ENCODE measurements at places on chromosomes 3 and 15. TPM values are rescaled to one million over a fixed set of nuclear protein-coding genes. Genes with fewer than 3 reads are reported as not detected.

DNA sequence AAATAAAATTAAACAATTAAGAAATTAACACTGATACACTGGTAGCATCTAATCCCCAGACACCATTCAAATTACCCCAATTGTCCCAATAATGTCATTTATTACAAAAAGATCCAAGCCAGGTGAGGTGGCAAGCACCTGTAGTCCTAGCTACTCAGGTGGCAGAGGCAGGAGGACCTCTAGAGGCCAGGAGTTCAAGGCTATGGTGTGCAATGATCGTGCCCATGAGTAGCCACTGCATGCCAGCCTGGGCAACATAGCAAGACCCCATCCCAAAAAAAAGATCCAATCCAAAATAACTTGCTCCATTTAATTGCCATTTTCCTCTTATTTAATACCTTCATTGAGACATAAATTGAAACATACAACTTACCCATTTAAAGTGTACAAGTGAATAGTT, 17.8 kb downstream of the CSTA start:
- DNase-seq = no peak

DNA sequence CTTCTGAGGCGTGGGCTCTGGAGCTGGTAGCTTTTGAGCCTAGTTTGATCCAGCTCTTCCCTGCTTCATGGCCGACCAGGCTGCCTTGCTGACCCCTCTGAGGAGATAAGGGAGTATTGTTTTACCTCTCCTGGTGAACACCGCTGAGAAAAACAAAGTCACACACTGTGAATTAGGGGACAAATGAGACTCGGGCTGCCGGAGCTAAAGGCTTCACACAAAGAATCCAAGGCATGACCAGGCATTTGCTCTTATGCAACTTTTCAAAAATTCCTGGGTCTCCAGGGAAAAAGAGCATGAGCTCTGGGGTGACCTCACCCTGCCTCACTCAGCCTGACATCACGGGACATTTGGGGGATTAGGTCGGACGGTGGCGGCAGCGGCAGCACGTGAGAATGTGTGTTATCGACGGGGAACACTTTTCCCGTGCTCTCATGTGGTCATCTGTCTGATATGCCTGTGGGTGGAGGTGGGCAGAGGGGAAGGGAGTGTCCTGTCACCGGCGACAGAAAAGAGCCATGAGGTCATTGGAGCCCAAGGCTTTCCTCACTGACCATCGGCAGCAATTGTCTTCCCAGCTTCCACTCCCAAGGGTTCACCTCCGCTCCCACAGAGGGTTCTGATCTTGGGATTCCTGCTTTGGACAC, 61.0 kb downstream of the TMEM44 start:
- DNase-seq = peak; percentile 58

- no peak for DNase-seq
Measured at GRCh38 chr15:50138391-50138790, 19.4 kb upstream of the ATP8B4 start.

- DNase-seq = no peak
Measured at GRCh38 chr3:158568784-158569183, 2.2 kb upstream of the MLF1 start.

DNA sequence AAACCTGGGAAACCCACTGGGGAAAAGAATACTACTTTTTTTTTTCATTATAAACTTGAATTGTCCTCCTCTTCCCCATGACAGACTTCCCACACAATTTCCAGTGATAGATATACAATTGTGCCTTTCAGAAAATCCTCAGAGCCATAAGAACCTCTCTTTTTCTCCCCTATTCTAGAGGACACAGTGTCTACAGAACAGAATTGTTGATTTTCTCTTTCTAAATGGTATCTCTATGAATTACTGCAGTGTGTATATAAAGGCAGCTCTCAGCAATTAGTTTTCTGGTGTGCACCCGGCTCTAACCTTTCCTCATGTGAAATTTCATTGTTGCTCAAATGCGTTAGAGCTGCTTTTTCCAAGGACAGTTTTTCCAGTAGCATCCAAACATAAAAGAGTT, 430.1 kb downstream of the TUSC7 start:
- no peak for DNase-seq

- no peak for DNase-seq
Measured at GRCh38 chr3:168248383-168249204, 152.9 kb upstream of the GOLIM4 start.

GRCh38 chr3:7144697-7145308, 283.9 kb downstream of the GRM7 start:
- DNase-seq = no peak

DNA sequence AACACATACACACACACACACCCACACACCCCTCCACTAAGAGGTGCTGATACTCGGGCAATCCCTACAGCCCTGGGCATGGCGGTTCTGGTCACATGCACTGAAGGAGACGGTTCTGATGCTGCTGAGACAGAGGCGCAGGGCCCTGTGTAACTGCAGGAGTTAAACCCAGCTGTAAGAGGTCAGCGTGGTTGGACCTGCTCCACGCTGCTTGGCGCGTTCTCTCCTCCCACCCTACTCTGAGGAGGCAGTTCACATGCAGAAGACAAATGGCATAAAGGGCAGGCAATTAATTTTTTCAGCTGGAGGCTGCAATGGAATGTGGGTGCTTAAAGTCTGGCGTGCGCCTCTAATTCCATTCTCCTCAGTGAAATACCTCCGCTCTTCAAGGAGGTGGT, 35.2 kb downstream of the GRK7 start:
- DNase-seq = no peak

The ARHGAP31 gene
- total RNA-seq = 40.5 TPM

GRCh38 chr15:65051266-65051665, 6.1 kb downstream of the SLC51B start:
- DNase-seq = no peak

The B3GALNT1 gene
- total RNA-seq = 21.6 TPM

GRCh38 chr15:45715528-45715927, 80.7 kb downstream of the SQOR start:
- DNase-seq = no peak

GRCh38 chr3:8629151-8630021, 15.2 kb downstream of the SSUH2 start:
- DNase-seq = peak; percentile 25

DNA sequence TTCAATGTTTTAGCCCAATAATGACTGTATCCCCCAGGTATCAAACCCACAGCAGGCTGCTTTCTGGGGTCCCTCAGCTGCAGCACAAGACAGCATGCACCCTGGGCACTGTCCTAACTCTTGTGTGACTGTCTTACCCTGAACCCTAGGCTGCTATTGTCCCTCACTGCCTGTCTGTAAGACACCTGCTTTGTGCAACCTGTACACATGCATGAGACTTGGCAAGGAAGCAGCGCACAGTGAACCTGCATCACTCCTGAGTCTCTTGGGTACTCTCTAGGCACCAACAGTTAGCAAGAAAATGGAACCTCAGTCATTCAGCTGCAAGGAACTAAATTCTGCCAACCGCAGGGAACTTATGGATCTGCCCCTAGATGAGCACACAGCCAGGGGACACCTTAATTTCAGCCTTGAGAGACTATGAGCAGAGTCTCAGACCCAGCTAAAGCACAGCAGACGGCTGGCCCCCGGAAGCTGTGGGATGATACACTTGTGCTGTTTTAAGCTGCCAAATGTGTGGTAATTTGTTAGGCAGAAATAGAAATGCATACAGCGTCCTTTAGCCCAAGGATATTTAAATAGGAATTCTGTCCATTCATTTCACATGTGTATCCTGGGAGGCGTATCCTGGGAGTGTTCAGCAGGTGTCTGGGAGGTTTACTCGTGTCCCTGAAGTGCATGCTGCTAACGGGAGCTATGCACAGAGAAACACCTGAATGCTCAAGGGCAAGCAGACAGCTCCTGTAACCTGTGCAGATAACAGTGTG, 223.8 kb downstream of the KLF13 start:
- no peak for DNase-seq

- no peak for DNase-seq
Measured at GRCh38 chr3:52213901-52214300, 11.5 kb downstream of the TLR9 start.

GRCh38 chr3:135970506-135971116, 5.1 kb downstream of the PPP2R3A start:
- DNase-seq = no peak

GRCh38 chr3:61979638-61980037, 393.7 kb downstream of the FEZF2 start:
- no peak for DNase-seq

The LRRC3B gene
- not detected for total RNA-seq

GRCh38 chr3:67123914-67124313, 125.8 kb downstream of the KBTBD8 start:
- no peak for DNase-seq

The ADAMTS7 gene
- total RNA-seq = 17.7 TPM

DNA sequence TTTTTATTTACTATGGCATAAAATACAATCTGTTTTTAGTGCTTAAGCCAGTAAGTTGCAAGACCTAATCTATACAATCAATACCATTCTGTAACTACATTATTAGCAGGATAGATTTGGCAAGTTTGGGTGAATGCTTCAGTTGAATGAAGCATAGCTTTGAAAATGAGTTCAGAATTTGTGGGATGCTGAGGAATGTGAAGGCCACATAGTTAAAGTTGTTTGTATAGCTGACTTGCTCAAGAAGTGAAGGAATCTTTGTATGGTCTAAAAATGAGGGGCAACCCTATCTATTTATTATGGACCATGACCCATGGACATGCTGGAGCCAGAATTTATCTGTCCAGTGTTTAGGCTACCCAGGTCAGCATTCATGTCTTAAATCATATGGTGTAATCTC, 58.5 kb downstream of the CRYBG3 start:
- no peak for DNase-seq

The DPPA2 gene
- total RNA-seq = not detected

The SCG5 gene
- not detected for total RNA-seq

- DNase-seq = no peak
Measured at GRCh38 chr3:196706731-196707130, 5.3 kb downstream of the CEP19 start.

DNA sequence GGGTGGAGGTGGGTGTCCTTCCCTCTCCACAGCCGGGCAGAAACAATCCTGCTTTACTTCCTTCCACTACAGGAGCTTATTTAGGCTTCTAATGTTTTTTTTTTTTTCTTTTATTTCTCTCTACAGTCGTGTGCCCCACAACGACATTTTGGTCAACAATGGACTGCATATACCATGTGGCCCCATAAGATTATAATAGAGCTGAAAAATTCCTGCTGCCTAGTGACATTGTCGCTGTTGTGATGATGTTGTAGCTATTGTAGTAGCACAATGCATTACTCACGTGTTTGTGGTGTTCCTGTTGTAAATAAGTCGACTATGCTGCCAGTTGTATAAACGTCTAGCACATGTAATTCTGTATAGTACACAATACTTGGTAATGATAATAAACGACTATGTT, 153.7 kb downstream of the IL20RB start:
- no peak for DNase-seq

The ITIH1 gene
- not detected for total RNA-seq

DNA sequence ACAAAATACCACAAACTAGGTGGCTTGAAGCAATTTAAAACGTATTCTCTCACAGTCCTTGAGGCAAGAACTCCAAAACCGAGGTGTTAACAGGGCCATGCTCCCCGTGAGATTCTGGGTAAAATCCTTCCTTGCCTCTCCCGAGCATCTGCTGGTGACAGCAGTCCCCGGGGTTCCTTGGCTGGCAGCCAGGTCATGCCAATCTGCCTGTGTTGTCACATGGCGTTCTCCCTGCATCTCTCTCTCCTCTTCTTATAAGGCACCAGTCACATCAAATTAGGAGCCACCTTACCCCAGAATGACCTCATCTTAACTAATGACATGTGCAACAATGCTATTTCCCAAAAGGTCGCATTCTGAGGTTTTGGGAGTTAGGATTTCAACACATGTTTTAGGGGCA, 26.3 kb upstream of the LRRN1 start:
- no peak for DNase-seq

The CELF6 gene
- total RNA-seq = 6.0 TPM

The SCG3 gene
- total RNA-seq = not detected

The KCNMB2 gene
- not detected for total RNA-seq

DNA sequence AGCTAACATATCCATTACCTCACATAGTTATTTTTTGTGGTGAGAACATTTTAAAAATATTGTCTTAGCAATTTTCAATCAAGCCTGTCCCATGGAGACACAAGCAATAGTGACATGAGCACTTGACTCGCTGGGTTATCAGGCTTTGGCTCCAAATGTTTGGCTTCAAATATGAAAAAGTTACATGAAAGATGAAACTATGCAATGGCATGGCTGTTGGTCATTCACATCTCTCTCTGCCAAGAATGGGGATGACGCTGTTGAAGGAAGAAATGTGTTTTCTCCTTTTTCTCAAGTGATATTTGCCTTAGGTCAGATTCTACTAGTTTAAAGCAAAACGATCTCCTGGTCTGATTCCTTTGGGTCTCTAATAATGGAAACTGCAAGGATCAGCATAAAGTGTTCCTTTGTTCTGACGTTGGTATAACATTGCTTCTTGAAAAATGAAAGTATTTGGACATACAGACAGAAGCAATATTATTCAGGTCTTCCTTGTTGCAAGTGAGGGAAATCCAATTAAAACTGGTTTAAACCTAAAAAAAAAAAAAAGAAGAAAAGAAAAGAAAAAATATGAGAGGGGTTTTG, 71.2 kb downstream of the SSUH2 start:
- DNase-seq = no peak

The ATP13A4 gene
- total RNA-seq = 0.21 TPM

- DNase-seq = no peak
Measured at GRCh38 chr3:182978387-182978786, 2.0 kb downstream of the DCUN1D1 start.

DNA sequence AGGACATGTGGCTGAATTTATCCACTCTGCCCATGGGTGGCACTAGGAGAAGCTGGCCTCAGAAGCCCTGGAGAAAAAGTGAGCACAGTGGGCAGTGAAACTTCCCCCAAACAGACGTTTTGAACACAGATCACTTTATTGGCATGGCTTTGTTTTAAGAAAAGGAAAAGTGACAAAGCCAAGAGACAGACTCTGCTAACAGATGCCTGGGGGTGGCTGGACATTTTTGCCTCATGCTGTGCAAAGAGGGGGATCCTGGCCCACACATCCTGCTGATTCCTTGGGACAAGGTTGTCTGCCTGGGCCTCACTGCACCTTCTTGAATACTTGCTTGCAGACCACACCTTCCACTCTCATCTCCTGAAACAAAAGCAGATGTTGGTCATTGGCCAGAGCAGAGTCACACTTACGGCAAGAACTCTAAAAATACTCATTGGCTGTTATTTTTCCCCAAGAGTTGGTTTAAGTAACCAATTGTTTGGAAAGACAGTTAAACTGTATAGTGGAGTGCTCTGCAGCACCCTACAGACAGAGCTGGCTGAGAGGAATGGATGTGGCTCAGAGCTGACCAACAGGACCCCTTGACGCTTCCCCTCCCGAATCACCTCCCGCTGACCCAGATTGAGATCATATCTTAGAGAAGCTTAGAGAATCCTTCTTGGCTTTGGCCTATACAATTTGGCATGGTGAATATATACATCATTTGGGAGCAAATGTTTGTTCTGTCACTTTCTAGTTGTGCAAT, 22.0 kb downstream of the RBP1 start:
- DNase-seq = no peak

The SAMMSON gene
- total RNA-seq = 2.1 TPM

- DNase-seq = no peak
Measured at GRCh38 chr15:88838667-88839066, 35.4 kb downstream of the ACAN start.

GRCh38 chr3:72995337-72995736, 1.3 kb upstream of the PPP4R2 start:
- peak; percentile 18 for DNase-seq

- DNase-seq = peak; percentile 56
Measured at GRCh38 chr3:120160050-120160449, 65.8 kb upstream of the GSK3B start.
